Iris pigment epithelial cell (primary cell): ENCODE measurements at places on chromosomes 5 and 9.

DNA sequence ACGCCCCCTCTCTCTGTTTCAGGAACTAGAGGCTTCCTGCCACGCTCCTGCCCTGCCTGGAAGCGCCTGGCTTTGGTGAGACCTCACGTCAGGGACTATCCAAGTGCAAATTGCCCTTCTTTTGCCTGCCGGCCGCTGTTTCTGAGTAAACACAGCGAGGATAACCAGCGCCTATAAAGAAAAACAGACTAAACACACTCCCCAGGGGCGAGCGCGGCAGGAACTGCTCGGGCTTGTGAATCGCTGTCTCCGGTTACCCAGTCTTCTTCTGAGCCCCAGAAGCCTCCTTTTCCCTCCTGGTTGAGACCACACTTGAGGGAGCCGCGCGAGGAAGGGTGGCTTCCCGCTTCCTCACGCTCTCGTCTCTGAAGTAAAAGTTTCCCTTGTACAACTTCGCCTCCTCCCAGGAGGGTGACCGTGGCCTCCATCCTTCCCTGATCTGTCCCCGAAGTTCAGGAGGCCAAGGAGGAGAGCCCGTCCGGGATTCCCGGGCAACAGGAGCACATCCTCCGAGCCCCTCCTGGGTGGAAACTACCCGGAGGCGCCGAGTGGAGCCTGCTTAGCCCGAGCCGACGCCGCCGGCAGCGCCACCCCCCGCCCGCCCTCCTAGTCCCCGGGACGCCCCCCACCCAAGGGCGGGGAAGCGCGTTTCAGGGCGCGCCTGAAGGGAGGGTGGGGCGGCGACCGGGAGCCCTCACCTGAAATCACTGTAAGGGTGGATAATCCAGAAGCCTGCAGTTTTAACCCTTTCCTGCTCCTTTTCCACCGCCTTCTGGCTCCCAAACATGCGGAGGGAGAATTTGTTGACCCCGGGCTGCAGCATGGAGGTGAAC lies 993 bp downstream of the HCN1 start:
- DNase-seq = no peak

DNA sequence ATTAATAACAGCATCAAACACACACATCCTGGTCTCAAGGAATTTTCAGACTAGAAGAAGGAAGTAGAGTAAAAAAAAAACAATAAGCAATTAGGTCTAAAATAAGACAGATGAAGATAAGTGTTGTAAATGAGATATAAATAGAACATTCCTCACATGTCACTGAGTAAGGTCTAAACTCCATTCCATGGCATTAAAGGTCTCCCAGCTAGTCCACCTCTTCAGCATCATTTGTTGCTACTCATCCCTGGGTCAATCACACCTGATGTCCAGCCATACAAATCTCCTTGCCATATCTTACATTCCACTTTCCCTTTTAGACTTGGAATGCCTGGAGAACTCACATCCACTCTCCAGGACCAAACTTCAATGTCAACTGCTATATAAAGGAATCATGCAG lies 214.1 kb upstream of the KLF4 start:
- no peak for DNase-seq

DNA sequence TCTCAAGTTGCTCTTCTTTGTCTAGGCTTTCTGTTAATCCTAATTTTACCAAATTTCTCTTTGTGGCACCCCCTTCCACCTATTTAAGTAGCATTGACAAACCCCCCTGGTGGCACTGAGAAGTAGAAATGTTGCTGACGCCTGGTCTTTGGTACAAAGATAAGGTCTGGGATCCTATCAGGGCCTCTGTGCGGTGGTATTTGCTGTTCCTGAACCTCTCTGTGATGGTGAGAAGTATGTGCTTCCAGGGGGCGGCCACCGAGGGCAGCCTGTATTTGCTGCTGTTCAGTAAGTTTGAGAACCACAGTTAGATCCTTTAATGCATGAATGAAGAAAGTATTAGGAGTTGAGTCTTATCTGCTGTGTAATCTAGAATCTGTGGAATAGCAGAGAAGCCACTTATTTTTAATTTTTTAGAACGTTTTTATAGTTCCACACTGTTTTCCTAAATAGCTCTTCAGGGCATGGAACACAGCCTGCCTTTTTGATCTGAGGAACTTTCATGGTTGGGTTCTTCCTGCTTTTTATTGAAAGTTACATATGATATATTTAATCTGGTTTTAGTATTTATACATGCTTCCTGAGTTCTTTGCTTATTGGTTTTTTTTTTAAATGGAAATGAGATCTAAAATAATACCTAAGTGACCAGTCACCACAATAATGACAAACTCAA lies 124.2 kb downstream of the TRIO start:
- peak; percentile 60 for DNase-seq

- DNase-seq = no peak
Observed at GRCh38 chr9:96241391-96241809, 60.6 kb downstream of the HSD17B3 start.

DNA sequence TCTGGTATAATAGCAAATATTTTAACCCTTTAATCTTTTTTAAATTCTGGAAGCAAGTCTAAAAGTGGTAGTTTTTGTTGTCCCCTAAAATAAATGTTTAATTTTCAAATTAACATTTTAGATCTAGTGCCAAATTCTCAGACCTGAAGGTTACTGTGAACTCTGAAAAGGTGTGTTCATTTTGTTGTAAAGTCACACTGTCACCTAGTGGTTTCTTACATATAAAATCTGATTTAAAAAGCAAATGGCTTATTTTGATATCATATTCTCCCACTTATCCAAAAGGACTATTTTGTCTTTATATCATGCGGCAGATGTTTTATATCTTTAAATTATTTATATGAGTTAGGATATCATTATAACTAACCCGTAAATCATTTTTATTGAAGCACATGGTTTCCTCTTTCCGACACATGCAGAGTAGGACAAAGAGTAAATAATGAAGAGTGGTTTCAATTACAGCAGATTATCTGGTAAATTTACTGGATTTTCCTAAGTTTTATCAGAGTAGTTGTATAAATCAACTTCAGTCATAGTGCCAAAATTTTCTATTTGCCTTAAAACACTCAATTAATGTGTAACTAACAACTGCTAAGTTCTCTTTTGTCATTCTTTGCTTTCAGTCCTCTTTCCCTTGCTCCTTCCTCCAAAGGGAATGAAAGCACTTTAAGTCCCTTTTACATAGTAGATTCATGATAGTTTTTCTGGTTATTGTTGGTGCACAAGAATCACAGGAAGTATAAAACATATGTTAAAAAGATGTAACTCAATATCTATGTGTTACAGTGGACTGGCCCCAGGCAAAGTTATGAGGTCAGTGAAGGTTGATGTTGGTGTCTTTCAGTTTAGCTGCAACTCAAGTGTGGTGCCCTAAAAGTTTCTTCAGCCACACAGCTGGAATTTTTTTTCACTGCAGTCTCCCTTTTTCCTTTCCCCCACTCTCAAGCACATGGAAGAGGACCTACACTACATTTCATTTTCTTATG lies 189.6 kb downstream of the COX7C start:
- no peak for DNase-seq

DNA sequence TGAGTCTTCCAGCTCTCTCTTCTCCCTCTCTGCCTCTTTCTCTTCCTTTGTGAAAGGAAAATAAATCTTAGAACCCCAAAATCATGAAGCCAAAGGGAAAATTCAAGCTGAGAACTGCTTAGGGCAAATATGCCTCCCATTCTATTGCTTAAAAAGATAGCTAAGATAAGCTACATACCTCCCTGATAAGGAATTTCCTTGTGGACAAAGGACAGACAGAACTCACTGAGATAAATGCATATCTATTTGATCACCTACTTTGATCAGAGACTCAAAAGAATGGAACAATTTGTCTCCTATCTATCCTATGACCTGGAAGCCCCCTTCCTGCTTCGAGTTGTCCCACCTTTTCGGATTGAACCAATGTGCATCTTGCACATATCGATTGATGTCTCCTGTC lies 220.6 kb upstream of the NMUR2 start:
- DNase-seq = no peak

DNA sequence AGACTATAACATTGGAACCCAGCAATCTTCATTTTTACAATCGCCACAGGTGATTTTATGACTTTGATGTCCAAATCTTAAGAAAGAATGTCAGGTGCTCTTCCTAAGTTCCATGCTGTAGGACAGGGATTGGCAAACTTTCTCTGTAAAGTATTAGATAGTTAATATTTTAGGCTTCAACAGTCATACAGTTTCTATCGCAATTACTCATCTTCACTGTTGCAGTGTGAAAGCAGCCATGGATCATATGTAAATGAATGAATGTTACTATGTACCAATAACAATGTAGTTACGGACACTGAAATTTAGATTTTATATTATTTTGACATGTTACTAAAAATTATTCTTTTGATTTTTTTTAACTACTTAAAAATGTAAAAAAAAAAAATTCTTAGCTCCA lies 169.7 kb downstream of the DTWD2 start:
- DNase-seq = no peak

DNA sequence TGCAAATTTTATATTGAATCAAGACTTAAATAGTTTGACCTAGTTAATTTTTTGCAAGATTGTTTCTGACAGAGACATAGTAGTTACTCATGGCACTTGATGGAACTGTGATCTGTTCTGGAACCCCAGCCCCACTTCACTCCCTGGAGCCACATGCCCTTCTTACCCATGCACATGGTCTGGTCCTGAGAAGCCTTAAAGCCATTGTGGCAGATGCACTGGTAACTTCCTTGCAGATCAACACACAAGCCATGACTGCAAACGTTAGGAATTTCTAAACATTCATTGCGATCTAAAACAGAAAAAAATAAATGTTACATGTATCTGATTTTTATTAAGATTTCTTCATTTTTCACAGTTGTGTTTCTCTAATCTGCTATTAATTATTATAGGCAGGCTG lies 221.2 kb downstream of the SLC12A2 start:
- peak; percentile 80 for DNase-seq

GRCh38 chr5:72108202-72109061 lies 1.2 kb downstream of the MAP1B start:
- DNase-seq = peak; percentile 81

GRCh38 chr9:115225459-115226116 lies 107.6 kb upstream of the TNC start:
- no peak for DNase-seq

DNA sequence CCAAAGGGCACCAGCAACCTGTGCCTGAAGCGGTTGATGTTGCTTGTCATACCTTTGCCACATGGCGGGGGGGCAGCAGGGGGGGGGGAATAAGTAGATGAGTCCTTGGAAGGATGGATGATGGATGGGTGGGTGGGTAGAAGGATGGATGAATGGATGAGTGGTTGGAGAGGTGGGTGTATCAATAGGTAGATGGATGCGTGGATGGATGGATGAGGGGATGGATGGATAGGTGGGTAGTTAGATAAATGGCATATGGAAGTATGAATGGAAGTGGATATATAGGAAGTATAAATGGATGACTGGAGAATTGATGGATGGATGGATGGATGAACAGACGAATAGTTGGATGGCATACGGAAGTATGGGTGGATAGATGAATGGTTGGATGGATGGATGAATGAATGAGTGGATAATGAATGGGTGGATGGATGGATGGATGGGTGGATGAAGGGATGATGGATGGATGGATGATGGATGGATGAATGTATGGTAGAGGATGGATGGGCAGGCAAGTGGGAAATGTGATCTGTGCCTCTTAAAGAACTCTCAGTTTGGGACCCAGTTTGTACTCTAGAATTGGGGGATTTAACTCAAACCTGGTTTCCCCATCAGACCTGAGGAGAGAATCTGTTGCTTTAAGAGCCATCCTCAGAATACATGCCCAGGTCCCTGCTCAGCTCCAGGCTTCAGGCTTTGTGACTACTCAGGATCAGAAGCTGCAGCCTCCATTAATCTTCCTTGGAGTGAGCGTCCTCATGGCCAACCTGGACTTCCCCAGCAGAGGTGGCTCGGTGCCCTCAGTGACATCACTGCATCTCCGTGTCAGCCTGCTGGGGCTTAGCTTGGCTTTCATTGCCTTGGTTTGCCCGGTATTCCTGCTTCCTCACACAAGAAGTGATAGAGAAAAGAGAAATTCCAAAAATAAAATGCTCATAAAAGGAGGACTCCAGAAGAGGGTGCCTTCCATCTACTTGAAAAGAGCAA lies 27.6 kb upstream of the SUSD3 start:
- DNase-seq = no peak

DNA sequence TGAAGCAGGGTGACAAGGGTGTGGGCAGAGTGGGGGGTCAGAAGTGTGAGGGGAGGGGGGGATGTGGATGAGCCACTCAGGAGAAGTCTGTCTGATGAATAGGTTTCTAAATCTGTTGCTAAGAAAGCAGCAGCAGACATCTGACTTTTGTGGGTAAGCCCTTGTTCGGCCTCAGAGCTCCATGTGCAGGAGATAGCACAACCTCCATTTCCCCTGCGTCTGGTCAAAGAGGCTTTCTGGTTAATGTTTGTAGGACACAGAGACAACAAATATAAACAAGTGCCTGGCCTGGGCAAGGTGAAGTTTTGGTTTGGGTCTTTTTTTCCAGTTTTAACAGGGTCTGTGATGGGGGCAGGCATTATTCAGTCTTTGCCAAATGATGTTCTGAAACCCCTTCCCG lies 57.0 kb upstream of the GNE start:
- DNase-seq = no peak

- DNase-seq = no peak
Observed at GRCh38 chr5:129807162-129807814, 59.4 kb downstream of the MINAR2 start.

DNA sequence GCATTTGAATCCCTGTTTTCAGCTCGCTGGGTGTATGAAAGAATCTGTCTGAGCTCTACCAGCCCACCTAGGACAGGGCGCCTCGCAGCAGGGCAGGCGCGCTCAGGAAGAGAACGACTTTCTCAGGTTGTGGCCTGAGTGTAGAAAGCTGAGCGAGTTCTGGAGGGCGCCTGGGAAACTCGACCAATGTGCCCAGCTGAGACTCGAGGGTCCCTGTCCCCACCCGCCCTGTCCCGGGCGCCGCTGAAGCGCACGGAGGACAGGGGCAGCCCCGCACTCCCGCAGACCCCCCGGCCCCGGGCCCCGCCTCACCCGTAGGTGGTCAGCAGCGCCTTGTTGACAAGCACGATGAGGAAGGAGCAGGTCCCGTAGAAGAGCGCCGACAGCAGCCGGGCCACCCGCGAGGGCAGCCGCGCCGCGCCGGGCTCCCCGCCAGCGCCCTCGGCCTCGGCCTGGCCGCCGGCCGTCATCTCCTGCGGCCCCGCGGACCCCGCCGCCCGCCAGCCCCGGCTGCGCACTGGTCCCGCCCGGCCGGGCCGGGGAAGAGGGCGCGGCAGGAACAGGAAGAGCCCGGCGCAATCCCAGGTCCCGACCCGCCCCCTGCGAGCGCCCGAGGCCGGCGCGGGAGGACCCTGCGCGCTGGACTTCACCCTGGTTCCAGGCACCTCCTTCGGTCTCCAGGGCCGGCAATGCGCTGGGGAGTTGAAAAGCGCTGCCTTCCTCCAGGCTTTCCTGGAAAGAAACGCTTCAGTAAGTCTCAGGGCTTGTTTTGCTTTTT lies at the start of gene SLC35D2:
Gene SLC35D2 (minus strand): TSS at position 547 of the 778 bp plus-strand sequence. CDS start 77 bp downstream, at position 470.
- DNase-seq = peak; percentile 52

GRCh38 chr5:11069041-11069440 lies 308.0 kb upstream of the DAP start:
- no peak for DNase-seq

GRCh38 chr9:69916950-69917349 lies 96.3 kb downstream of the CFAP95 start:
- DNase-seq = no peak

- no peak for DNase-seq
Observed at GRCh38 chr9:75487856-75488718, 399.8 kb downstream of the OSTF1 start.

- peak; percentile 12 for DNase-seq
Observed at GRCh38 chr9:118567861-118568260, 801.4 kb downstream of the BRINP1 start.

- DNase-seq = peak; percentile 14
Observed at GRCh38 chr5:124706729-124707361, 39.6 kb downstream of the ZNF608 start.

- DNase-seq = peak; percentile 98
Observed at GRCh38 chr5:57435701-57436134, 46.9 kb downstream of the ACTBL2 start.

GRCh38 chr5:100899675-100900074 lies 3.4 kb downstream of the ST8SIA4 start:
- no peak for DNase-seq
